ENCODE measurements at places on chromosomes 5 and 9. TPM values are rescaled to one million over a fixed set of nuclear protein-coding genes. Genes with fewer than 3 reads are reported as not detected.

MCC gene
- 0.26 TPM for total RNA-seq

CDH6 gene
- total RNA-seq, result 0.10 TPM

SHISAL2B gene
- not detected for total RNA-seq

RGS14 gene
- 6.7 TPM for total RNA-seq

PHF24 gene
- 0.07 TPM for total RNA-seq

All from A549 treated with DMSO at 1 μM for 4 hours (cell line).